Vagina (tissue), 2 donors: ENCODE measurements at places on chromosomes 2 and 18. TPM values are rescaled to one million over a fixed set of nuclear protein-coding genes. Genes with fewer than 3 reads are reported as not detected.

- DNase-seq: no peak
Measured at GRCh38 chr18:53025247-53025646, 685.2 kb downstream of the DCC start.

GRCh38 chr2:189870381-189871085 is 86.3 kb downstream of the PMS1 start:
- DNase-seq: no peak

The KANSL1L gene
- 29.7 TPM for total RNA-seq

DNA sequence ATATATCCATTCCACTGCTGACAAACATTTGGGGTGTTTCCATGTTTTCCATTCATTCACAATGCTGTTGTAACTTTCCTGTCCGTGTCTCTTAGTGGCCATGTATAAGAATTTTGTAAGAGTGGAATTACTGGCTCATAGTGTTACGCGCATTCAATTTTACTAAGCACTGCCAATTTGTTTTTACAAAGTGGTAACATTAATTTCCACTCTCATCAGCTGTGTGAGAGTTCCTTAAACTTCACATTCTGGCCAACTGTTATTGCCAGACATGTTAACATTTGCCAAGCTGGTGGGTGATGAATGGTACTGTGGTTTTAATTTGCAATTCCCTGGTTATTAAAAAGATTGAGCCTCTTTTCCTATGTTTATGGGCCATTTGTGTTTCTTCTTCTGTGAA is 134.2 kb downstream of the DTNB start:
- no peak for DNase-seq

- no peak for DNase-seq
Measured at GRCh38 chr2:169757778-169758177, 24.1 kb downstream of the KLHL23 start.

The ARHGAP28 gene
- total RNA-seq: 7.6 TPM

DNA sequence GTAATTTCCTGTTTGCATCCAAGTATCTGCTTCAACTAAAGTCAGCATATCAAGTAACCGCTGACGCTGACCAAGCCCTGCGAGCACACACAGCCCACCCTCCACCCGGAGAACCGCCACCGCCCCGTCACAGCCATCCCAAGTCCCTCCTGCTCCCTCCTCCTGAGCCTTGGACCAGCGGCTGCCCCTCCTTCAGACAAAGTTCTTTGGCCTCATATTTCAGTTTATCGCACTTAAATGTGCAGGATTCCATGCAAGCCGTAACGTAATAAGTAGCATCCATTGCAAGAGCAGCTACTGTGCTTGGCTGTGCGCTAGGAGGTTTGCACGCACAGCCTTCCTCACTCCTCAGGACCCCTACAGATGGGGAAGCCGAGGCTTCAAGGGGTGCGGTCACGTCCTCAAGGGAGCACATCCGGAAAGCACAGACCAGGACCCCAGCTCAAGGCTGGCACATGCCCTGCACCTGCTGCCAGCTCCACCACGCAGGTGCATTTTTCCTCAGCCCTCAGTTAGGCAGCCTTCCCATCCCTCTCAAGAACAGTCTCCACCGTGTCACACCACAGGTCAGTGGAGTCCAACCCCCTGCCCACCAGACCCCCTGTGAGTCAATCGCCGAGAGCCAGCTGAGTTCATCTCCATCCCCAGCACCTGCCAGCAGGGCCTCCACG is 17.1 kb downstream of the PXDN start:
- DNase-seq: no peak

DNA sequence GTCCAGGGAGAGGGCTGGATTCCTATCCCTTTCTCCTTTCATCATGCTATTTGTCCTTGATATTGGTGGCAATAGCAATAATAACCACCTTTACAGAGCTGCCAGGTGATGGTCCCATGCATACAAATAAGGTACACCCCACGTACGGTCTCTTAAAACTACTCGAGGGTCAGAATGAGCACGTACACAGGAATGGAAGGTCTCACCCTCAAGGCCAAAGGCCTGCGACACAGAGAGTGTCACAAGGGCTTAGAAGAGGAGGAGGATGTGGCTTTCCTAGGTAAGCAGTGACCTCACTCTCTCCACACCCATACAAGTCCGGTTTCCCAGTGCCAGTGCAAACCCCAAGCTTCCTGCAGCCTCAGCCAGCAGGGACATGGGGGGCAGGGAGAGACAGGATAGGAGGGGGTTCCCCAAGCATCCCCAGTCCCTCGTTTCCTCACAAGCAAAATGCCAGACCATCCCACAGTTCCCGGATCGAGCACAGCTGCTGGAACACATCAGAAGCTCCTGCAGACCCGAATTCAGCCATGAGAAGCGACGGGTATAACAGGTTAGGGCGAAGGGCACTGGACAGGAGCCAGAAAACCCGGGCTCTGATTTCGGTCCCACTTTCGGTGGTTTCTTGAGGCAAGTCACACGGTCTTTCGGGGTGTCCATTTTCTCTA is 49.2 kb downstream of the PLB1 start:
- DNase-seq: no peak

- no peak for DNase-seq
Measured at GRCh38 chr2:85472261-85472660, 53.7 kb downstream of the SH2D6 start.

DNA sequence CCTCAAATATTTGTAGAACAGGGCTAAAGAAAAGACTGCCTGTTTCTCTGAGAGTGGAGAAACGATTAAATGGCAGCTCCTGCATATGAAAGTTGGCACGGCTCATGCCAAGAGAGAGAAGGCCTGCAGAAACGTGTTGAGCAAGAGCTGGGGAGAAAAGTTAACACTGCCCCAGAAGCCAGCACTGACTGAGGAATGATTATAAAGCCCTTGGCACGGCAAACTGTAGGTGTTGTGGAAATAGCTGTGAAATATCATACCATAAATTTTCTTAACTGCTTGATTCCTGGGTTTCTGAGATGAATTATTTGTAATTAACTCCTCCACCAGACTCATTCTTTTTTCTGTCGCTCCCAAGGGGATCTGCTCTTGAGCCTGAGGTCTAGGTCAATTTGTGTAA is 4.3 kb downstream of the FRZB start:
- no peak for DNase-seq

The POMC gene
- total RNA-seq: 2.5 TPM
